Left ventricle myocardium superior (tissue), 1 donor: ENCODE measurements at places on chromosomes 5 and 9. TPM values are rescaled to one million over a fixed set of nuclear protein-coding genes. Genes with fewer than 3 reads are reported as not detected.

Gene INSYN2B
- 0.50 TPM for total RNA-seq

Gene FSTL4
- not detected for total RNA-seq

- no peak for DNase-seq
Observed at GRCh38 chr5:66041627-66042026, 102.5 kb upstream of the SREK1 start.

DNA sequence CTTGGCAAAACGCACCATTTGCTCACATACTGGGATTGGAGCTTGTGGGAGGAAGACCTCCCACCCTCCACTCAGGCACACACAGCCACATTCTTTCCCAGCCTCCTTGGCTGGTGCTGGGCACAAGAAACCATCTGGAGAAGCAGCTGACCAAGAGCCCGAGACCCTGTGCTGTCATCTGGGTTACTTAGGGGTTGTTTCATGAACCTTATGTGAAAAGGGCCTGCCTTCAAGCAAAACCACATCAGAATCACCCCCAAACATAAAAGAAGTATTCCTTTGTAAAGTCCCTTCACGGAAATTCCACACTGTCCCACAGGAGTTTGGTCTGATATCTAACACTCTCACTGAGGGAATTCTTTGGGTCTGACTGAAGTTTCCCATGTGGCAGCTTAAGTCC, 172.1 kb downstream of the NR3C1 start:
- no peak for DNase-seq

- no peak for DNase-seq
Observed at GRCh38 chr5:27217155-27217956, 179.0 kb upstream of the CDH9 start.

DNA sequence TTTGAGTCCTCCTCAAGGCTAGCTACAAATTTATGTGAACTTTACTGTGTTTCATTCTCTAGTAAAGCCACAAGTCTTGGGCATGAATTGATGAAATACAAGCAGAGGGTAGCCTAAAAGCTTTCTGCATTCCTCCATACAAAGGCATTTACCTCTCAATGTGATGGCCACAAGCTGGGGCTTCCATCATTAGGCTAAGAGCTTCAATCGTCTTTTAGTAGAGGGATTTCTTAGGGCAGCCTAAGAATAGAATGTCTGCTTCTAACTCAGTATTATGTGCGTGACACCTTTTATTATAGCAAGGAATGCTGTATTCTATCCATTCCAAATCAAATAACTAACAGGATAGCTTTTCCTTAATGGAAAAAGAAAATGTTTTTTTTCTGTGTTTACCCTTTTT, 3.7 kb downstream of the PLAC8L1 start:
- DNase-seq: no peak

DNA sequence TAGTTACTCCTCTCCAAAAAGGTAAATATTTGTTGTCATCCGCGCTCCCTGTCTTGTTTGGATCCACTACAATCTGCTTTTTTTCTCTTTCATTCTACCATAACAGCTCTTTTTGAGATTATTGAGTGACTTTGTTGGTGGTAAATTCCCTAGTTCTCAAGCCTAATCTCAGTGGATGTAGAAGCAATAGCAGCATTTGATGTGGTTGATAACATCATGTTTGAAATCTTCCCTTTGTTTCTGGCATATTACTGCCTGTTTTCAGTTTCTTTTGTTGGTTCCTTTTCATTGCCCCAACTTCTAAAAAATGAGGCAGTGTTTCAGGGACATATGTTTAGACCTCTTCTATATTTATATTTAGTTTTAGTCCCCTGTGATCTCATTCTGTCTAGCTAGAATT, 8.9 kb downstream of the CDC42SE2 start:
- no peak for DNase-seq

GRCh38 chr9:136687721-136688223, 515 bp upstream of the AGPAT2 start:
- DNase-seq: no peak
